Stimulated activated CD4-positive, alpha-beta T cell treated with anti-CD3 and anti-CD28 coated beads, TNF-alpha, amount 100 ng/mL, for 1 hour (primary cell): ENCODE measurements at places on chromosomes 5 and 9.
A peak's percentile ranks its signal among the peaks of the same experiment; 100 is the strongest.

- DNase-seq: peak; percentile 19
These were observed 564 bp downstream of the SLC25A25 start for GRCh38 chr9:128068386-128069205.

DNA sequence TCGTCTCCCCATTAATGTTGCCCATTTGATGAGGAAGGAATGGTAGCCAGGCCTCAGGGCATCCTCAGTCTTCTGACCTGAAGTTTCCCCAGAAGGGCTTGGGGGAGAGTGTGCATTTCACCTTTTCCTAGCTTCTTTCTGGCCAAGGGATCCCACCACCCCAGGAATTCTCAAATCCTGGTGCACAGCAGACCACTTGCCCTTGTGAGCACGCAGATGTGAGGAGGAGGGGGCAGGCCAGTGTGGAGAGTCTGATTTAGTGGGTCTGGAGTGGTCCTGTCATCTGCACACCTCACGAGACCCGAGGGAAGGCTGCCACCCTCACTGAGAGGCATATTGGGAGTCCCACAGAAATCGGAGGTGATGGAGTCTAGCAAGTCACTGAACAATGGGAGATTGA is 64.3 kb downstream of the CXXC5 start:
- DNase-seq: no peak

GRCh38 chr9:119526698-119527097 is 157.5 kb upstream of the BRINP1 start:
- DNase-seq: no peak

- no peak for DNase-seq
These were observed 8.7 kb upstream of the TMEM141 start for GRCh38 chr9:136782452-136782851.

DNA sequence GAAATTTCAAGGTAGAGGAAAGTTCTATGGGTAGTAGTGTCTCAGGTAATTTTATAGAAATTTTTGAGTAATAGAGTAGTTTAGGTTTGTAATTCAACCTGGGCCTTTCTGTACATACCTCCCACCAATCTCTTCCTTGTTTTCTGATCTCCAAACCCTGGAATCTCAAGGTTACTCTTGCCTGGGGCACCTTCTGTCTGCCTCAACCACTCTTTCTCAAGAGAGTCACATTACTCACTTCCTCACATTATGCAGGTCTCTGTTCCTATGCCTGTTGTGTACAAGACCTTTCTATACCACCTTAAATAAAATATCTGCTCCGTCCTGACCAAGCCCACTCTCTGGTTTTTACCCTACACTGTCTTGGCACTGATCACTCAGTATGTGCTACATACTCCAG is 412.6 kb upstream of the CTNND2 start:
- DNase-seq: no peak

DNA sequence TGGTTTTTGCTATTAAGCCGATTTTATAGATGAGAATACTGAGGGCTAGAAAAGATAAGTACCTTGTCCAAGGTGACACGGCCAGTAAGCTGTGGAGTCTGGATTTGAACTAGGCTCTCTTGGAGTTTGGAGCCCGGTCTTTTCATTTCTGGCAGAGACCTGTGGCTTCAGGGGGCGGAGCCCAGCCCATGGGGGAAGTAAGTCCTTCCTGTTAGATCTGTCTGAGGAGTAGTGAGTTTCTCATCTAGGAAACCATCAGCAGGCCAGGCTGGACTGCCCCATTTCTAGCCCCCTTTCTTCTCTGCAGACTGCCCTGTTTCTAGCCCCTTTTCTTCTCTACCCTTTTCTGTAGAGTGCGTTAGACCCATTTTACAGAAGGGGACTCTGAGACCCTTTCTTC is 521 bp upstream of the PTGS1 start:
- DNase-seq: no peak

GRCh38 chr9:68739621-68740174 is 34.7 kb downstream of the PIP5K1B start:
- no peak for DNase-seq

- DNase-seq: no peak
These were observed 183.1 kb upstream of the C9orf72 start for GRCh38 chr9:27756418-27756817.

DNA sequence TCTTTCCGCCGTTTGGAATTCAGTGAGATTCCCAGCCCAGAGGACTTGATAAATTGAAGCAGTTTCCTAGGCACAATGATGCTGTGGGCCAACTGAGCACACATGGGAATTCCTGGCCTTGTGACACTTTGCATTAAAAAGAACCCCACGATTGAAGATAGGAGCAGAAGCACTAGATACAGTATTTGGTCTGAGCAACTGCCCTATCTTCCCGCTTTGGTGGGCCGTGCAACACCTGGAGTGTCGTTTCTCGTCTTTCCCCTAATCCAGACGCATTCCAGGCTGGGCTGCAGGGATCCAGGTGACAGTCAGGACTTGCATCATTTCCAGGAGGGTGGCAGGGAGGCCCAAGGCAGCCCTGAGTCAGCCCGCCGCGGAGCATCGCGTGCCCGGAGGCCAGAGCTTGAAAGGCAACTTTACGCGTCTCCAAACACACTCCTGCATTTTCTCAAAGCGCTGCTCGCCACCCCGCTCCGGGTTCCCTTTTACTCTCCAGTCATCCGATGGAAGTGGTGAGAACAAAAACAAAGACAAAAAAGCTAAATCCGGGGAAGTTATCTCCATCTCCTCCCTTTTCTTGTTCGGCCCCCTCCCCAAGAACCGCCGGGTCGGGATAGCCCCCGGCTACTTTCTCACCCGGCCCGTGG is 753 bp upstream of the STC2 start:
- no peak for DNase-seq

GRCh38 chr5:150904479-150905311 is at the start of gene ZNF300:
TSS of gene ZNF300 (minus strand) at chr5:150904980. CDS start at chr5:150903155, 1,825 bp downstream.
- DNase-seq: peak; percentile 0

- DNase-seq: no peak
These were observed 5.3 kb upstream of the UBE2QL1 start for GRCh38 chr5:6443326-6443725.

DNA sequence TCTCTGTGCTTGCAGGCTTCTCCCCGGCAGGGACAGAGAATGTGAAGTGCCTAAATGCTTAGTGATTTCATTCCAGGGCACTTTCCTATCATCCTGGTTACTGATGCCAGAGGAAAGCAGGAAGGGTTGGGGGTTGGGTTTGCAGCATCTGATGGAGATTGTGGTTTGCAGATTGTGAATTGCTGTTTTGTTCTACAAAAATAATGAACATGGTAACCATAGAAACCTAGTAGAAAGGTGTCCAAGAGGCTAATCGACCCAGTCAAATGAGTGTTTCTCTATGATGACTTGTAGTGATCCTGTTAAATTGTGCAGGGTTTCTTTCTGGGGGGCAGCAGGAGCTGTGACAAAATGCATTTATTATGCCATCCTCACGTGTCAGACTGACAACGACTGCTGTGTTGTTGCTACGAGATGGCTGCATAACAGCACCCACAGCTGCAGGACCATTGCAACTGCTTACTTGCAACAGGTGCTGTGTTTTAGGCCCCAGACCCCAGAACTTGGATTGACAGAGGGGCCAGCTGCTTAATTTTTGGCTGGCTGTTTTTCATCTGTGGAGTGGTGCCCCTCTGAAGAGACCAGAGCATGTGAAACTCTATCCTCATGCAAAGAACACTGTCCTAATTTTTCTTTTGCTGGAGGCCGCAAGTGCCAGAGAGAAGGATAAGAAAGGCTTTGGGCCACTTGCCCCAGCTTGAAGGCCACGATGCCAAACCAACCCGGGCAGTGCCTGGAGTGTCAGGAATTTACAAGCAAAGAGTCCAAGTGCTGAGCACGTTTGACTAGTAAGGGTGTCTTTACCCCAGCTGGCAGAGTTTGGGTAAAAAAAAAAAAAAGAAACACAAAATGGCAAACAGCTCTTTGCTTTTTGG is 397.8 kb downstream of the GADD45G start:
- DNase-seq: no peak

DNA sequence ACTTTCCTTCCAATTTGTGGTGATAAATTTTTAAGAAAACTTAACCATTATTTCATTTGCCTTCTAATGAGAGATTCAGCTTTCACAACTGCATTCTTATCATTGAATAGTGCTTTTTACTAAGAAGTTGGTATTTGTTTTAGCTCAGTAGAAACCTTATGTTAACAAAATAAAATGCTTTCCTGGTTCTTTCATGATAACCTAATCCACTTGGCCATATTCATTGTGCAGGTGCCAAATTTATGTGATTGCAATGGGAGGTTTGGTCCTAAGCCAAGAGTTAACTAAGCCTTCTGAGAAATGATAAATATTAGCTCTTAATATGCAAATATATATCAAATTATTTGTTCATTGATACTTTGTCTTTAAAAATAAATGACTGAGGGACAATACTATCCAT is 141.1 kb upstream of the TLE4 start:
- no peak for DNase-seq
